ENCODE measurements at places on chromosomes 2 and 18.

DNA sequence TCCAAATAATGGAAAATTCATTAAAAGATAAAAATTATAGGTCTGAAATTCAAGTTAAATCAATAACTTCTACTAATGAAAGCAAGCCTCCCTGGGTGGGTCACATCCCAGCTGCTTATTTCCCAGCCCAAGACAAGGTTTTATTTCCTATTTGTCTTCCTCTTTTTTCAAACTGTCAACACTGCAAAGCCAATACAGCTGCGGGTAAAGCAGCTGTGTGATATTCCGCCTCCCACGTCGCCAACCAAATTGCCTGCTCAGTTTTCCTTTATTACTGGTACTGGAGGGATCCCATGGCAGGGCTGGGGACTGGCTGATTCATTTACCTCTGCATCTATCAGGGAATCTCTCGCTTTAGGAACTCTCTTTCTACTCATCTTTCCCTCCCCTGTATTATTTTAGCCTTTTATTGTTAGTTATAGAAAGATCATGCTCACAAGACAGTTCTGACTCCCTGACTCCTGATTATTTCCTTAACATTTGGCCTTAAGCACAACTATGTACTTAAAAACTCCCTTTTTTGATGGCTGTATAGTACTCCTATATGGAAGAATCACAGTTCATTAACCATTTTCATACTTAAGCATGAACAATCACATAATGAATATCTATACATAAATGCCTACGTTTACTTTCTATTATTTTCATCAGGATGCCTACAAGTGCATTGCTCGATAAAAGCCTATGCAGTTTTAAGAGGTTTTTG, 253.1 kb downstream of the CDCA7 start:
- no peak for DNase-seq

DNA sequence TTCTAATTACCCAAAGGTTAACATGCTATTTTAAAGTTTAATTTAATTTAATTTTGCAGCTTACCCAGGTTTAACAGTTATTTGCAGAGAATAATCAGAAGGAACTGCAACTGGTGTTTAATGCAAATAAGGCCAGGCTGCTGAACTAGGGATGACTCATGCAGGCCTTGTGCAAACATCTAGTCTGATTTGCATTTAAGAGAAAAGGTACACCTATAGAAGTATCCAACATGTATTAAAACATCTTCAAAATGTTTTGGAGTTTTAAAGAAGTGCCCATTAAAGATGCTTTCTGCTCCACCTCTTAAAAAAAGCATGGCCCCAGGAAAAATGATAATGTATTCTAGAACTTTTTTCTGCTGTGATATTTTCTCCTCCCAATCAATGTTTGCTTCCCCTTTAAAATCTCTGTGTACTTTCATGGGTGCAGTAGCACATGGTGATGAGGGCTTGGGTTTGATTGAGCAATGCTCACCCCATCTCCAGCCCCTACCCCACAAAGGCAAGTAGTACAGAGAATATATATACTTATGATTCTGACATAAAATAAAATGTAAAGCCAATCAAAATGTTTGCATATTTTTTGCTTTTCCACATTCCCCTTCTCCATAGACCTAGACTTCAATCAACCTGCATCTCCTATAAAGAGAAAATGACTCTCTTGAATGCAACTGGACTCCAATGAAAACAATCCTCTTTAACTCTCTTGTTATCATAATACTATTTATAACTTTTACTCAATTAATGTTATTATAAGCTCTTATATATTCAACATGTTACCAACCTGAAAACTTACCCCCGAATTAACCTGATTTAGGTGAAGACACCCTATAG, 54.1 kb downstream of the ATP8B1 start:
- no peak for DNase-seq

- DNase-seq: no peak
Measured at GRCh38 chr2:71478806-71479205, 25.4 kb downstream of the DYSF start.

DNA sequence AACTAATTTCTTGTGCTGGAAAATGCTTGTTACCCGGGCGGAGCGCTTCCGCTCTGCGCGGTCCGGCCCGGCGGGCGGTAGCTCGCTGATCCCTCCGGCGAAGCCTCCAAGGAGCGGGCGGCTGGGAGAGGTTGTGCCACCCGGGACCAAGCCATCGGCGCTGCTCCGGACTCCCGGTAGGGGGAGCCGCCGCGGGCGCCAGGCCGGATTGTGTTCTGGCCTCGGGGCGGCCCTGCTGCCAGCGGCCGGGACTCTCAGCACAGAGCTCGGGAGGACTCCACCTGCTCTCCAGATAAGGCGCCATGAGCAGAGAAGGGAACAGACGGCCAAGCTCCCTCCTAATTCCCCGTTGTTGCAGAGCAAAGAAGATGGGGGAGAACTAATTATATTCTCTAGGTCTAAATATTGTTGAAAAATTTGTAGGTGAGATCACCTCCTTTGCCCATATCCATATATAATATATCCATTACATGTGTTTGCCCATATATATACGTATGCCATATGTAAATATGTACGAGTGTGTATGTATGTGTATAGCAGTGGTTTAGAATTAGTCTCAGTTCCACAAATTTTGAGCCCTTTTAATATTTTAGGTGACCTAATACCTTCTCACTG, 13.8 kb upstream of the SATB2 start:
- DNase-seq: no peak

GRCh38 chr2:105330681-105331375, 1.3 kb upstream of the TGFBRAP1 start:
- DNase-seq: no peak

All from HCT116 (cell line).